EL (cell line): ENCODE measurements at places on chromosomes 1 and 21.
A peak's percentile ranks its signal among the peaks of the same experiment; 100 is the strongest.

DNA sequence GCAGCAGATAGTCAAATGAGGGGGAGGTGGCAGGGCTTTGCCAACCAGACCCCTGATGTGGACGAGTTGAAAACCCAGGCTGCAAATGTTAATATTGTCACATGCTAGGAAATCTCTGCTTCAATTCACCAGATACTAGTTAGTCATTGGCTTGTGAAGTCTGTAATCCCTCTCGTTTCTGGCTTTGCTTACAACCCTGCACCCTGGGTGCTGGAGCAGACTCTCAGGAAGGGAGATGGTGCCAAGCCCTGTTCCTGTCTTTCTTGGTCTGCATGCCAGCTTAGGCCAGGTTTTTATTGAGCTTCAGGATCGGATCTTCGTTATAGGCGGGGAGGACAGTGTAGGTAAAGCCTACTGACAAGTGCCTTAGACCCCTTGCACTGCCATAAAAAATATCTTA, 53.3 kb downstream of the MDM4 start:
- no peak for DNase-seq

- no peak for DNase-seq
Measured at GRCh38 chr1:35436078-35436477, 121.1 kb downstream of the KIAA0319L start.

- no peak for DNase-seq
Measured at GRCh38 chr1:182752077-182752988, 37.2 kb upstream of the NPL start.

- DNase-seq: no peak
Measured at GRCh38 chr1:218249338-218250140, 35.6 kb upstream of the RRP15 start.

DNA sequence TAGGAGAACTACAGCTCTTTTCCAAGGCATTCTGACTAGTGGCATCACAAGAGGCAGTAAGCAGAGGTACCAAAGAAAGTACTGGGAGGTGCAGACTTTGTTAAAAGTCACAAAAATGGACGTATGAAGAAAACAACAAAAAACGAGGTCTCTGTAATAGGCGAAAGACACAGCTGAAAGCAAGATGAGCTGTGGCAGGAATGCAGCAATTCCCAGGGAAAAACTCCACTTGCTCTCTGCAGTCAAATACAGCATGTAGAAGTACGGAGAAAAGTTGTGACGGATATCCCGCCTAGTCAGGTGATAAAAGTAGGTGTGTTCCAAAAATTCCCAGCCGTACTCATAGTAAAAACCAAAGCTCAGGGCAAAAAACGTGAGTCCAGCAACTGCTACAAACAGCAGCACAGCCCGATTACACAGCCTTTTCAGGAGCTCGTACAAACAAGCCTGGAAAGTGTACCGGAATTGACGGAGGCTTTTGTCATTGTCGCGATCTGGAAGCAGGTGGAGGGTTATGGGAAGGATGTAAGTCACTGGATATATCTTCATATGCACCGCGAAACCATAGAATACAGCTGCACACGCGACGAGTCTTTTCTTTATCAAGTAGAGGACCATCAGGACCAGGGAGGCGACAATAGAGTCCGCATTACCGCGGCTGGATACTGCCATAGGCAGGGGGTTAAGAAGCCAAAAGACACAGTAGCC, 979 bp downstream of the PIGM start:
- DNase-seq: peak; percentile 4

GRCh38 chr21:39108291-39109162, 74.7 kb downstream of the PSMG1 start:
- no peak for DNase-seq
